Stimulated activated CD4-positive, alpha-beta T cell treated with anti-CD3 and anti-CD28 coated beads, Interleukin-12 subunit alpha, Interleukin-12 subunit beta, amount 100 ng/mL, for 24 hours (primary cell): ENCODE measurements at places on chromosomes 4 and X.

GRCh38 chrX:104435249-104435648 lies 130.8 kb upstream of the IL1RAPL2 start:
- no peak for DNase-seq

DNA sequence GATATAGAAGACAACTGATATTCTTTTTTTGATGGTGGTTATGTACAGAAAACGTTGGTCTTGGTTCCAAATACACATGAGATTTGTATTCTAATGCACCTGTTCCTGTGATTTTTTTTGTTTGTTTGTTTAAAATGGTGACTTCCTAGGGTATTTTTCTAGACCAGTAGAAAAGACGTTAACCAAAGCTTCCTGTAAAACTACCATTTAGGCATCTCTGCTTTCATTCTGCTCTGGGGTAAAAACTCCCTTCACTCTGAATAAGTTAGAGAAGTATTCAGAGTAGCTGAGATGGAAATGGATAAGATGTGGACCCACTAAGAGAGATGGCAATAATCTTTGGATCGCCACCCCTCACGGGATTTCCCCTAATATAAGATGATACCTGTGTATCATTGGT lies 343.2 kb upstream of the KLF3 start:
- no peak for DNase-seq

- DNase-seq, result no peak
Measured at GRCh38 chr4:87092389-87093141, 127.9 kb downstream of the KLHL8 start.

GRCh38 chr4:88177983-88178625 lies 19.7 kb upstream of the ABCG2 start:
- no peak for DNase-seq

- DNase-seq, result no peak
Measured at GRCh38 chr4:137892134-137892533, 350.0 kb downstream of the SLC7A11 start.

DNA sequence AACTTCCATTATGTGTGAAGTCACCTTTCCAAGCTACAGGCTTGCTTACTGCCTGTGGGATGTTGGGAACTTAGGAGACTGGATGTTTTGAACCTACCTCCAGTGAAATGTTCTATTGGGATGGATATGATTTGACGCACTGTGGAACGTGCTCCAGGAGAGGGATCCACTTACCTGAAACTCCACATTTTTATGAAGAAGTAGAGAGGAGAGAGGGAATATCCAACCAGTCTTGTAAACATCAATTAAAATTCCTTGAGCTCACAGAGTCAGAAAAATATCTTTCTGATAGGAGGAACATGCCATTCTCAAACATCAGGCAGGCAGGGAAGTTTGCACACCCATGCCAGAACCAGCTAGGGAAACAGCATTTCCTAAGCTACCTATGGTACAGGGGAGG lies 91.1 kb upstream of the MAOA start:
- no peak for DNase-seq

- DNase-seq, result no peak
Measured at GRCh38 chrX:2584251-2585157, 83.7 kb upstream of the DHRSX start.

DNA sequence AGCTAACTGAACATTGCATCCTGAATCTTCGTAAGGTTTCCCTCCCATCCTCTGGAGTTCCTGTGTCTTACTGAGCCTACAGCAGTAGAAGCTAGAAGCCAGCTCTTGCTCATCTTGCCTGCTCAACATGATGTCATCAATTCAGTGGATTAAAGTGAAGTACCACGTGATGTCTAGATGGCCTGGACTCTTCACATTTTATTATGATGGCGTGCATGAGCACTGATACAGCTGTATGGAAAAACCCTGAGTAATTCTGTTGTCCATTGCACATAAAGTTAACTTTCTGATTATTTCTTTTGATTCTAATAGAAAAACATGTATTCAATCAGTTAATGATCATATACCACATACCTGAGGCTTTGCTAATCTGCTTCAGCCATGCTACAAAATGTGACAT lies 2387.7 kb upstream of the TENM3 start:
- no peak for DNase-seq

- DNase-seq, result no peak
Measured at GRCh38 chrX:37000140-37000539, 8.0 kb upstream of the FAM47C start.

DNA sequence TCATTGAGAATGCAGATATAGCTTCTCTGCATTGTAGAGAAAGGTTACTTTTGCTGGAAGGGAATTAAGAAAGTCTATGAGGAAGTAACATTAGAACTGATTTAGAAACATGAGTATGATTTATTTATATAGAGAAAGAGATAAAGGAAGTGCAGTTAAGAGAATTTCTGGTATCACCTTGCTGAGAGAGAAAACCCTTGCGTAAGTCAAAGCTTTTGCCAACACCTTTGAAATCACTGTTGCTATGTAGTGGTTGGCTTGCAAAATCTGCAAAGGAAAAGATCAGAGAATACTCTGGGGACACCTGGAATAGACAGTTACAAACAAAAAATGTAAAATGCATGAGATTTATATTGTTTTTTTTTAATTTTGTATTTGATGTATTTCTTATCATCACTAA lies 137.3 kb upstream of the RXFP1 start:
- DNase-seq, result no peak

DNA sequence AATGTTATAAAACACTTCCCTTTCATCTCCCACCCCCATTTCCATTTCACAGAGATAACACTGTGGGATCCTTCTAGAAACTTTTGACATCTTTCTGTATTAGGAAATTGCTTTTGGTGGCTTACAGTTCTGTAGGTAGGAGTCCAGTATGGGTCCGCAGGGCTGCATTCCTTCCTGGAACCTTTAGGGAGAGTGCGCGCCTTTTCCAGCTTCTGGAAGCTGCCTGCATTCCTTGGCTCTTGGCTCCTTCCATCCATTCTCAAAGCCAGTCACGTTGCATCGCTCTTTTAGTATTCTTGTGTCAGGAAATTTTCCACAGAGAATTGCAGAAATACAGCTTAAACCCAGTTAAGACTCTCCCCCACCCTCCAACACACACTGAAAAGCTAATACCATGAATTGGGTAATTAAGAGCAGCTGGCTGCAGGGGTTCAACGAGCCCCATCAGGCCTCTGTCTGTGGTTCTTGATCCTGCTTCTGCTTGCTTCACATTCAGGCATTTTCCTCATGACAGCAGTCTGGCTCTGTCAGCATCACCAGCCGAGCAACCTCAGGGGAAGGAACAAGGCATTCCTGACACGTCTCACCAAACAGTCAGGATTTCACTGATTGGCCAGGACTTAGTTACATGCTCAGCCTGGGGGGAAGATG lies 48.8 kb downstream of the SEPTIN11 start:
- DNase-seq, result no peak

DNA sequence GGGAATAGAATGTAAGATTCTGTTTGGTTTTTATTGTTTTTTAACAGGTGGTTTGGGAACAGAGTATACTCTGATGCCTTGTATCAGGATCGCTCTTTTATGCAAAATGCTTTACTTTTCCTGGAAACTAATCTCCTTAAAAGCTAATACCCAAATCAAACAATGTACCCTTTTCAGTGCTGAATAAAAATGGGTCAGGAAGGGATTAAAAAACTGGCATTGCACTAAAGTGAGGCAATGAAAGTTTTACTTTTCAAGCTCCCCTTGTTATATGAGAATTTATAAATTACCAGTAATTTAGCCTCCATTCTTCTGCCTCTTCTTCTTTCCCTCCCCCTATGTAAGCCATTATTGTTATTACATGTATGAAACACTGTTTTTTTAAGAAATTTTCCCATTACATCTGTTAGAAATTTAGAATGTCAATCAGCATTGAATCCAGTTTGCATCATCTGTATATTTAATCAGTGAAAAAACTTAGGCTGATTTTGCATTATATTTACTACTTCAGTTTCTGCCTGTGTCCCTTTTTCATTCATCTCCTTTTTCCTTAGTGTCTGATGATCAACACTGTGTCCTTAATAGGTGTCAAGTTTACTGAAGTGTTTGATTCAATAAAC lies 89.7 kb upstream of the NPNT start:
- no peak for DNase-seq

DNA sequence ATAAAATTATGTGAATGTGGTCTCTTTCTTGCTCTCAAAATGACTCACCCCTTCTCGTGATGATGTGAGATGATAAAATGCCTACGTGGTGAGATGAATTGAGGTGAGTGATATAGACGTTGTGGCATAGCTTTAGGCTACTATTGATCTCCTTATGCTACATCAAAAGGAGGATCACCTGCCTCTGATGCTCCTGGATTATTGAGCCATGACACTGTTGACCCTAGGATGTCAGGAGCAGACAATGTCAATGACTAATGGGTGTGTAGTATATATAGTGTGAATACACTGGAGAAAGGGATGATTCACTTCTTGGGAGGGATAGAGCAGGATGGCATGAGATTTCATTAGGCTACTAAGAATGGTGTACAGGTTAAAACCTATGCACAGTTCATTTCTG lies 210.7 kb upstream of the PRPS2 start:
- DNase-seq, result no peak

- no peak for DNase-seq
Measured at GRCh38 chr4:176357359-176358082, 37.8 kb downstream of the SPCS3 start.

DNA sequence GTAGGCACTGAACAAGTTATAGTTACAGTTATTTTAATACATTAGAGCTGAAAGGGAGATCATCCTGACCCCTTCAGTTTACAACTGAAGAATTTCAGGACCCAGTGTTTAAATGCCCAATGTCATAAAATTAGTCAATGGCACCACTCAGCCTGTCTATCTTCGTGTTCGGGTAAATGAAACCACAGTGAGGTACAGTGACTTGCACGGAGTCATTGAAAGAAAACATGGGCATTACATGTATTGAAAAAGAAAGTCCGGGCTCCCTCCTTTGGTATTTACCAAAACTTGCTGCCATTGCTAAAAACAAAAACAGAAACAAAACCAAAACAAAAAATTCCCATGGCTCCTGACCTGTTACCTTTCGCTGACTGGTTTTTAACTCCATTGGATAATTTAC lies 131.7 kb downstream of the SH2D1A start:
- no peak for DNase-seq

GRCh38 chrX:7215842-7216241 lies 67.9 kb upstream of the PUDP start:
- DNase-seq, result no peak

- no peak for DNase-seq
Measured at GRCh38 chr4:185682236-185682635, 129.8 kb downstream of the SORBS2 start.

DNA sequence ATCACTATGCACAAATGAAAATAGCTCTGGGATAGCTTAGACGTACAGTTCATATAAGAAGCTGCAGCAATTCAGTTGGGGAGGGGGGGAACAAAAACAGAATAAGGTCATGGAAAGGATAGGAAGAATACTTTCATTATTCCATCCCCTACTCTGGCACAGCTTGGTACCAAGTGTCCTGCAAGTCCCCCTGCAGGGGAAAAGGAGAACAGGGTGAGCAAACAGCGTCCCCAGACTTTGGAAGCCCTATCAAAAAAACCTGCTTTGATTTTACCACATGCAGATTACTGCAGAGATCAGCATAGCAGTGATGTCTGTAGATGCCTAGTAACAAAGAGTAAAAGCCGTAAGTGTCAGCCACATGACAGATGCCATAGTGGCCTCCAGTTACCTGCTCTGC lies 209.4 kb upstream of the NEIL3 start:
- DNase-seq, result no peak

DNA sequence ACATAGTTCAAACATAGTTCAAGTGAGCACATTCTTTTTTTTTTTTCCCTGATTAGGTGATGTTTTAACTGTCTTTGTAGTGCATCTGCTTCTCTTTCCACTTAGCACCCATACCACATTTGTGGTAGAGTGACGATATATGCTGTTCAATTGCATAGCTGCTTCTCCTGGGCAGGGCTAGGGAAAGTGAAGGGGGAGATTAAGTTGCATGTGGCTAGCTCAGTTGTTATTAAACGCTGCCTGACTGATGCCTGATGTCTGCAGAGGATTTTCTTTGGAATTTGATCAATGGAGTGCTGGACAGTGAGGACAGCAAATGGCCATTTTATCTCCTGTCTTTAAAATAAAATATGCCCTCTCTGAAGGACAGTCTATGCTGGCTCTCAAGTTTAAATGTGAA lies 63.7 kb downstream of the ANK2 start:
- no peak for DNase-seq

DNA sequence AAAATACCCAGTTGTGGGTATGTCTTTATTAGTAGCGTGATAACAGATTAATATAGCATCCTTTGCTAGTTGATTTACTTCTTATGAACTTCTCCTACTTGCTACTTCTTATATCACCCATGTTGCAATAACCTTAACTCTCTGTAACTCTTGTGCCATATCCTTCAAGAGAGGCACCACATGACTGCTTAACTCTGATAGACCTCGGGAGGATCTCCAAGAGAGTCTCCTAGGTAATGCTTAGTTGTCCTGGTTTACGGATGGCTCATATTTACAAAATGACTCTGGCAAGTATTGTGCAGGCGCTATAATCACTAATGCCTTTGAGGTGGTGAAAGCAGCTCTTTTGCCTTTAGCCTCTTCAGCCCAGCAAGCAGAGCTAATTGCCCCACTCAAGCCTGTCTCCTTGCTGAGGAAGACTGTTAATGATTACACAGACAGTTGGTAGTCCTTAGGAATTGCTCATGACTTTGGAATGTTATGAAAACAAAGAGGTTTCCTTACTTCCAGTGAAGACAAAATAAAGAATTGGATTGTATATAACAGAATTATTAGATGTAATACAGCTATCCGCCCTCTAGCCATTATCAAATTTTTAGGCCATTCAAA lies 1305.8 kb downstream of the PCDH7 start:
- DNase-seq, result no peak
